ENCODE measurements at places on chromosomes 11 and 22.

- no peak for DNase-seq
Measured at GRCh38 chr11:109026891-109027489, 362.1 kb downstream of the DDX10 start.

- no peak for DNase-seq
Measured at GRCh38 chr11:47691979-47692378, 23.2 kb downstream of the AGBL2 start.

DNA sequence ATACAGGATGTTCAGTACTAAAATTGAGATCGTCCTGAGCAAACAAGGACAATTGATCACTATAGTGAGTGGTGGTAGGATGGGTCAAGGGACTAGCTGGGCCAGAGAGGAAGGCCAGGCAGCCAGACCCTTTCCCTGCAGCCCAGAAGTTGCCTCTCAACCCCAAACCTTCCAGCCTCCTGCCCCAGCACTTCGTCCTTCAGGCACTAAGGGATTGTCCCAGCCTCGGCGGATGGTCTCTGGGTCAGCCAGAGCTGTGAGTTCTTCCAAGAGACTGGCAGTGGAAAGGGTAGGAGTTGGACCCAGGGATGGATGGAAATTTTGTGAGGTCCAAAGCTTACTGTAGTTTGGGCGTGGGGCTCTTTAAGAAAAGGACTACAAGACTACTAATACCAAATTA is 3.6 kb upstream of the LMO1 start:
- no peak for DNase-seq

DNA sequence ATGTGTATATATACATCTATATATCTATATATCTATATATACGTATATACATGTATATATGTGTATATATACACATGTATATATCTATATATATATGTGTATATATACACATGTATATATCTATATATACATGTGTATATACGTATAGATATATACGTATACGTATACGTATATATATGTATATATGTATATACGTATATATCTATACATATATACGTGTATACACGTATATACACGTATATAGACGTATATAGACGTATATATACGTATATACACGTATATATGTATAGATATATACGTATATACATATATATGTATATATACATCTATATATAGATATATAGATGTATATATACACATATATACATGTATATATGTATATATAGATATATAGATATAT is 25.1 kb upstream of the CAPRIN1 start:
- DNase-seq = no peak

GRCh38 chr11:13221722-13222121 is 55.9 kb upstream of the BMAL1 start:
- DNase-seq = no peak

- DNase-seq = no peak
Measured at GRCh38 chr11:21430537-21430936, 761.2 kb downstream of the NELL1 start.

- DNase-seq = no peak
Measured at GRCh38 chr11:5229356-5229755, 2.5 kb upstream of the HBB start.

GRCh38 chr11:48150213-48150612 is 66.4 kb upstream of the OR4B1 start:
- DNase-seq = no peak

DNA sequence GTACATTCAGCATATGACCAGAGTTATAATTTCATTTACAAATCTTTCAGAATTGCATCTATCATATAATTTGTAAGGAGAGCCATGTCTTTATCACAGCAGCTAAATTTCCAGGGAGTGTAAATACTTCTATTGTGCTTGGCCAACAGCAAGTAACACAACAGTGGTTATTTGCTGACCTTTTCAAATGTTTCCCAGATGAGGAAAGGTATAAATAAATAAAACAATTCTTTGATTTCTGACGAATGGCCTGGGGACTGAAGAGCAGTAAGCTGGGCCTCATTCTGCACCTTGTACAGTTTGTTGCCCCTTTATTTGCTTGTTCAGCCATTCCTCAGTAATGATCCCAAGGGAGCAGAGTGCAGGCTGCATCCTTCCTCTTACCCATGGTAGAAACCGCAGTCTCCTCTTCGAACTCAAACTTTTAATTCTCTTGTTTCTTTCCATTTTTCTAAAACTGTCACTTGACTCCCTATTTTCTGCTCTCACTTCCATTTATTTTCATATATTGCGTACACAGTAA is 132.8 kb downstream of the DDX10 start:
- DNase-seq = no peak

GRCh38 chr22:36874309-36874696 is 13.5 kb downstream of the NCF4 start:
- no peak for DNase-seq

DNA sequence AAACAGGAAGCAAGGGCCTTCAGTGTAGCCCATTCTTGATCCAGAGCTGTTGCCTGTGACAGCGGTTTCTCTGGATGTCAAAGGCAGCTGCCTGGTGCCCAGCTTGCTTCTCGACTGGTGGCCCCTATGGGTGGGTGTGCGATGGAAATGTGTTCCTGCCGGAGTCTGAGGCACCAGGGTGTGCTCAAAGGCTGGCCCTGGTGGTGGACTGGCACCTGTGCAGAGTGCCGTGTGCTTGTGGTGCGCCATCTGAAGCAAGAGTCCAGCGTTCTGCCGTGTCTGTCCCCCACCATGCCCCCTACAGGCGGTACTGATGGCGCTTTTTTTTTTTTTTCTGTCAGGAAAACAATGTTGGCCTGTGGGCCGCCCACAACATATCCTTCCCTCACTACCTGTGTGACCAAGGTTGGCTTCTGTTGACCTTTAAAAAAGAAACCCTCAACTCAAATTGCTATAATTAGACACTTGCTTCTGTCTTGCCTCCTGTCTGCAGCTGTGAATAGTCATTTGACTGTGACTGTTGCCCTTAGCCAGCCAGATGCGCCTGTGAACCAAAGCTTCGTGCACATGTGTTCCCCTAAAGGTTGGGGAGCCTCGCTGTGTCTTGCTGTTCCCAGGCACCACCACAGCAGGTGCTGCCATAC is 4.7 kb upstream of the RANBP1 start:
- DNase-seq = peak; percentile 15

DNA sequence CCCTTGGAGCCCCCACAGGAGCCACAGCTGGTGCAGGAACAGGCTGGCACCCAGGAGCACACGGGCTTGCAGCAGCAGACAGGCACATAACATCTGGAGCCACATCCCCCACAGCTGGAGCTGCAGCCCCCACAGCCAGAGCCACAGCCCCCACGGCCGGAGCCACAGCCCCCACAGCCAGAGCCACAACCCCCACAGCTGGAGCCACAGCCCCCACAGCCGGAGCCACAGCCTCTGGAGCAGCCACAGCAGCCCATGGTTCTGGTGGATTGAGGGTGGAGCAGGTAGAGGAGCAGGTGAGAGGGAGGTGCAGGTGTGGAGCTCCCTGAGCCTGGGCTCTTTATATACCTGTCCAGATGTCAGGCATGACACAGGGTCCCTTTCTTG is at the start of gene KRTAP5-2:
KRTAP5-2 (minus strand) TSS at position 301 of the 387 bp plus-strand sequence; CDS start at position 257, 44 bp downstream.
- no peak for DNase-seq

- peak; percentile 99 for DNase-seq
Measured at GRCh38 chr11:79600711-79601110, 159.9 kb upstream of the TENM4 start.

- no peak for DNase-seq
Measured at GRCh38 chr11:110094298-110095285, 1.4 kb downstream of the ZC3H12C start.

DNA sequence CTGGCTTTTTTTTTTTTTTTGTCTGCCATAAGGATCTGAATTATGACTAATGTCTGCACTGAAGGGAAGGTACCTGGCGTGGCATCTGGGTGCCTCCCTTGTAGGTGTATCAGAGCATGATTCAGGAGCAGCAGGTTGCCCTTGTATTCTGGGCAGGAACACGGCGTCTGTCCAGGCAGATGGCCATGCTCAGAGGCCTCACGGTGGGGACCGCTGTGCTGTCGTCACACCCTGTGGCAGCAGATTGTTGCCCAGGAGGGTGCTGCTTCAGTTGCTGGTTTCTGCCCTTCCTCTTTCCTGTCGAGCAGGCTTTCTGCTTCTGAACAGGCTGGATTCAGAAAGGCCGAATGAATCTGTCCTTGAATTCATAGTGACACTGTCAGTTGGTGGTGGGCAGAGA is 11.0 kb downstream of the ZNRF3 start:
- peak; percentile 89 for DNase-seq

DNA sequence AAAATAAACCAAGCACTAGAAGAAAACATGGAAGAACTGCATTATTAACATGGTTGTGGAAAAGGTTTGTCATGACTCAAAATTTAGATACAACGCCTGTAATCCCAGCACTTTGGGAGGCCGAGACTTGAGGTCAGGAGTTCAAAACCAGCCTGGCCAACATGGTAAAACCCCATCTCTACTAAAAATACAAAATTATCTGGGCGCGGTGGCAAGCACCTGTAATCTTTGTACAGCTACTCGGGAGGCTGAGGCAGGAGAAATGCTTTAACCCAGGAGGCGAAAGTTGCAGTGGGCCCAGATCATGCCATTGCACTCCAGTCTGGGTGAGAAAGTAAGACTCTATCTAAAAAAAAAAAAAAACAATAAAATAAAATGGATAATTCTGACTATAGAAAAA is 23.7 kb downstream of the GNB1L start:
- no peak for DNase-seq

DNA sequence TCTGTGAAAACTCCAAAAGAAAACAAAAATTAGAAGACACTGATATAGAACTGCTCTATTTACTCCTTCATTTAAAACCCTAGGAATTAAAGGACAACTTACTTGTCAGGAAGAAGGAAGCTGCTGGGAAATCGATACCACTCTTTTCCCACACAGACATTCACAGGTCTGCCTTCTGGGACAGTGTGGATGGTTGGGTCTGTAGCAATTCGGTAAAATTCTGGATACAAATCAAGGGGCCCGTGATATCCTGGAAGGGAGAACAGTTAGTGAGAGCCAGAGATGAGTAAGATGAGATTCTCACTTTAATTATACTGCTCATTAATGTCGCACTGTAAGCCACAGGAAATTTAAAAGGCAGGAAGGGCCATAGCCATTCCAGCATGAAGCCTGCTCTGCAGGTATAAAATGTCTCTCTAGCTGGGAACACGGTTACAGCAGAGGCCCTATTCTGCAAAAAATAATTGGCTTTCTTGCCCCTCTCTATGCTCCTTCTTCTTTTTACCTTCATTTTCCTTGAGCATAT is 34.0 kb downstream of the ALG9 start:
- DNase-seq = no peak

DNA sequence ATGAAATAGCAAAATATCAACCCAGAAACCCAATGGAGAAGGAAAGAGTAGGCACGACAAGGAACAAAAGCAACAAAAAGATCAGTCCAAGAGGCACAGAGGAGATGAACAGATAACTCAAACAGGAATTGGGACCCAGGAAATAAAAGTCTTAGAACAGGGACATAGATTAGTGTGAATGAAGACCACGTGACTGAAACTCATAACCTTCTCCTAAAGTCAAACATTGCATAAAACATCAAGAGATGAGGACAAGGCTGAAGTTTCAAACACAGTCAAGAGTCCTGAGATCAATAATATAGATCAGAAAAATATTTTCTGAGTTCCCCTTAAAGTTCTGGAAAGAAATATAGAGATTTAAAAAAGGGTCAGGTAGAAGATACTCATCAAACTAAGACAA is 24.4 kb upstream of the OR56B4 start:
- DNase-seq = no peak

- no peak for DNase-seq
Measured at GRCh38 chr11:130765951-130766649, 150.2 kb downstream of the SNX19 start.

GRCh38 chr11:56522008-56522407 is 21.0 kb downstream of the OR5M11 start:
- DNase-seq = peak; percentile 1

DNA sequence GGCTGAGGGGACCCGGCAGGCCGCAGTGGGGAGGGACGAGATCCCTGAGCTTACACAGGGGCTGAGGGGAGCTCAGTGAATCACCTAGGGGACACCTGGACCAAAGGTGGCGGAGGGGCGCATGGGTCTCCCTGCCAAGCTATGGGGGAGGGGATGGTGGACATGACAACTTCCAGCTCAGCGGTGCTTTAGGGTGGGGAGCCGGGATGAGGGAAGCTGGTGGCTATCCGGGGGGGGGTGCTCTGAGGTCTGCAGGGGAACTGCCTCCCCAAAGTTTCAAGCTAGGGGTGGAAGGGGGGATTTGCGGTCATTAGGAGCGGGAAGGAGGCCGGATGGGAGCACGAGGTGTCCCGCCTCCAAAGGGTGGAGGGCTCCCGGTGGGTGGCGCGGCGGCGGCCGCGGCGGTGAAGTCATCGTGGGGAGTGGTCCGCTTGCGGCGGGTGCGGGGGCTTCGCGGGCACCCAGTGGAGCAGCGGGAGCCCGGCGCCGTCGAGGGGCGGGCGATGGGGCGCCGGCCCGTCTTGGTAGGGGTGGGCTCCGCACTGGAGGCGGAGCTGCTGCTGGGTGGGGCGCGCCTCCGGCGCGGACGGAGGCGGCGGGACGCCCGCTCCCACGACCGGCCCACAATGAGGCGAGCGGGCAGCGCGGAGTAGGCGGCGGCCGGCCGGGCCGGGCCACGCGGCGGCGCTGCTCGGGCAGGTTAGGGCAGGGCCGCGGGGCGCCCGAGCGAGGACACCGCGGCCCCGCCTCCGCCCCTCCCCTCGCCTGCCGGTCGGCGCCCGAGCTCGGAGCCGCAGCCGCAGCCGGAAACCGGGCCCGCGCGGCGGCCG is at the start of gene MICALL1:
MICALL1 (plus strand) TSS at position 764 of the 830 bp plus-strand sequence. CDS start 126 bp downstream, outside the sequence.
- peak; percentile 64 for DNase-seq

GRCh38 chr22:44850946-44851345 is 98.6 kb downstream of the ARHGAP8 start:
- DNase-seq = no peak

DNA sequence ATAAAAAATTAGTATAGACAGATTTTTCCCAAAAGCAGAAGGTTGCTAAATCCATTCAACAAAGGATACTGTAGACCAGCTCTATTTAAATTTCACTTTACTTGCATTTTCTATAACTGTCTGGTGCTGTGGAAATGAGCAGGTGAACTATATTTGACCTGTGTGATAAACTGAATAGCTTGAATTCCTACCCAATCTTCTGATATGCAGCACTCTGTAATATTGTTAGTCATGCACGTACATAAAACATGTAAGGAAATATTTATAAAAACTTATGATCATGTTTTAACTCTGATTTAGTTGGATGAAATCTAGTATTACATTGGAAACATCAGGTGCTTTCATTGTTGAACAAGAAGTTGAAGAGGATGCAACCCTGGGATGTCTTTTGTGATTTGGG is 213.6 kb downstream of the DBX1 start:
- no peak for DNase-seq

DNA sequence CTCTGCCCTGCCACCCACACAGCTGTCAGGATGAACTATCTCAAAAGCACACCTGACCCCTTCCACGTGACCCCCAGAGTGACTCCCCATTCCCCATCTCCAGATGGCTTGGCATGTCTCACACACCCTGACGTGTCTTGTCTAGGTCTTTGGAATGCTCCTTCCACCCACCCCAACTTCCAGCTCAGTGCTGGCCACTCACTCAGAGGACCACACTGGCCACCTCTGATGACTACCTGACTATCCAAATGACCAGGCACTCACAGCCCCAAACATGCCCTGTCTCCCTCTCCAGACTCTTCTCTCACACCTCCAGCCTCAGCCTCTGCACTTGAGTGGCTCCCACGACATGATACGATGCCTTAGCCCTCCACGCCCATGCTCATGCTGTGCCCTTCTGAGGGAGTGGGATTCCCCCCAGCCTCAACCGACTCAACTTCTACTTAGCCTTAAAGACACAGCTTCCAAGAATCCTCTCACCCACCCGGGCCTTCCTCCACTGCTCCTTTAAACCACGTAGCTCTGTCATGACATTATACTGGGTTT is 259.4 kb downstream of the BUD13 start:
- peak; percentile 38 for DNase-seq
